ENCODE measurements at places on chromosomes 4 and X. TPM values are rescaled to one million over a fixed set of nuclear protein-coding genes. Genes with fewer than 3 reads are reported as not detected.

The MFAP3L gene
- total RNA-seq = 0.36 TPM

- H3K27ac ChIP-seq = no peak overlapping the region
- peak; percentile 34 for DNase-seq
- no peak overlapping the region for H3K4me3 ChIP-seq
- no peaks in the 10 kb centered on the region for H3K27me3 ChIP-seq
Observed at GRCh38 chr4:124212815-124213630, 499.5 kb downstream of the ANKRD50 start.

DNA sequence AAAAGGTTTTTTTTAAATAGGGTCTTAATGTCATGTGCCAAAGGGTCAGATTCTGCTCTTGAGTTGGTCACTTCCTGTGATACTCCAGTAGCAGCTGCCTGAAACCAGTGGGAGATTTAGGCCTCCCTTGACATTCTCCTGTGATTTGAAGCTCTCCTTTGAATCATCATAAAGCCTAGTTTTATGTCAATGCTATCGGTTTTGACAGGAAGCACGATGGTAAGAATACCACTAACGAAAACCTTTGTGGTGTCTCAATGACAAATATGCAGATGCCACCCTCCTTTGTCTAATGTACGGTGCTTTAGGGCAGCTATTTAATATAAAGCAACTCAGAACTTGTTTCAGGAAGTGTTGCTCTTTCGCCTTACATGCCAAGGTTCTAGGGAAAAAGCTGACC lies 44.2 kb downstream of the CCNI start:
- no peaks in the 10 kb centered on the region for H3K27me3 ChIP-seq
- H3K36me3 ChIP-seq = peaks cover 58% of the 10 kb centered on the region
- DNase-seq = no peak
- H3K27ac ChIP-seq = no peak overlapping the region

- peak; percentile 66 for DNase-seq
- H3K27me3 ChIP-seq = no peaks in the 10 kb centered on the region
- H3K27ac ChIP-seq = no peak overlapping the region
- H3K4me3 ChIP-seq = no peak overlapping the region
- H3K4me1 ChIP-seq = 0 out of 2 replicates have a peak, but pooled peaks cover 2% of the 10 kb centered on the region
Observed at GRCh38 chr4:94277534-94277933, 65.1 kb downstream of the HPGDS start.

- H3K27ac ChIP-seq = no peak overlapping the region
- H3K4me3 ChIP-seq = no peak overlapping the region
- peaks cover 4% of the 10 kb centered on the region for H3K4me1 ChIP-seq
- no peaks in the 10 kb centered on the region for H3K36me3 ChIP-seq
- DNase-seq = no peak
Observed at GRCh38 chr4:38856046-38856445, 571 bp downstream of the TLR6 start.

GRCh38 chr4:74855879-74856278 lies 61.6 kb upstream of the BTC start:
- H3K4me3 ChIP-seq = no peak overlapping the region
- no peak for DNase-seq
- no peaks in the 10 kb centered on the region for H3K36me3 ChIP-seq
- H3K27me3 ChIP-seq = no peaks in the 10 kb centered on the region

GRCh38 chrX:40131654-40132337 lies 34.0 kb upstream of the BCOR start:
- H3K4me3 ChIP-seq = no peak overlapping the region
- H3K27ac ChIP-seq = no peak overlapping the region
- peaks cover 2% of the 10 kb centered on the region for H3K27me3 ChIP-seq

The TLR1 gene
- 1.1 TPM for total RNA-seq

GRCh38 chr4:91288702-91289311 lies 1015.0 kb upstream of the GRID2 start:
- H3K4me3 ChIP-seq = no peak overlapping the region
- no peak overlapping the region for H3K27ac ChIP-seq
- no peaks in the 10 kb centered on the region for H3K36me3 ChIP-seq
- no peak for DNase-seq
- H3K4me1 ChIP-seq = no peaks in the 10 kb centered on the region

DNA sequence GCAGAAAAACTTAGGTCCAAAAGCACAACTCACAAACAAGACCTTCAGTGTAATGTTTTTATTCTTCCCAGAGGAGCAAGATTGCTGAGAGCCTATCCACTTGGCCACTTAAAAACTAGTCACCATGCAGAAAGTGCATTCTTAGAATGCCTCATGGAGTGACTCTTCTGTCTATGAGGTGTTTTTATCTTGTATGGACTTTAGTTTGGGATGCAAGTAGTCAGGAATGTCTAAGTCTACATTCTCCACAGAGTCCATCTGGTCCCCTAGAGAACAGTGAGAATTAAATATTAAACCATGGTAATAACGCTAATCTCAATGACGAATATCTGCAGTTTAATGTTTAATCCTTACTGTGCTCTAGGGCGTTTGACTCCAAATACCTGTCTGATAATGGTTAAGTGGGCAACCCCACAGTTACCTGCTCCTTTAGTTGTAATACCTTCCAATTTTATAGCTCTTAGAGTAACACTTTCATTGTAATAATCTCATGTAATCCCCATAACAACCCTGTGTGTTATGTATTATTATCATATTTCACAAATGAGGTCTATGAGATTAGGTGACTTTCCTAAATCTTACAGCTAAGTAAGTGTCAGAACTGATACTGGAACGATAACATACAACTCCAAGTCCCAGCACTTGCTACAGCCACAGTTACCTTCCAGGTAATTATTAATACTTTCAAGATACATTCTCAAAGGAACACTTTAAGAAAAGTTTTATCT lies 235.6 kb upstream of the JADE1 start:
- no peak overlapping the region for H3K4me3 ChIP-seq
- no peaks in the 10 kb centered on the region for H3K36me3 ChIP-seq

GRCh38 chr4:86130160-86130933 lies 229.5 kb downstream of the MAPK10 start:
- H3K27me3 ChIP-seq = no peaks in the 10 kb centered on the region
- H3K27ac ChIP-seq = no peak overlapping the region
- no peak overlapping the region for H3K4me3 ChIP-seq
- H3K36me3 ChIP-seq = no peaks in the 10 kb centered on the region
- no peaks in the 10 kb centered on the region for H3K4me1 ChIP-seq

DNA sequence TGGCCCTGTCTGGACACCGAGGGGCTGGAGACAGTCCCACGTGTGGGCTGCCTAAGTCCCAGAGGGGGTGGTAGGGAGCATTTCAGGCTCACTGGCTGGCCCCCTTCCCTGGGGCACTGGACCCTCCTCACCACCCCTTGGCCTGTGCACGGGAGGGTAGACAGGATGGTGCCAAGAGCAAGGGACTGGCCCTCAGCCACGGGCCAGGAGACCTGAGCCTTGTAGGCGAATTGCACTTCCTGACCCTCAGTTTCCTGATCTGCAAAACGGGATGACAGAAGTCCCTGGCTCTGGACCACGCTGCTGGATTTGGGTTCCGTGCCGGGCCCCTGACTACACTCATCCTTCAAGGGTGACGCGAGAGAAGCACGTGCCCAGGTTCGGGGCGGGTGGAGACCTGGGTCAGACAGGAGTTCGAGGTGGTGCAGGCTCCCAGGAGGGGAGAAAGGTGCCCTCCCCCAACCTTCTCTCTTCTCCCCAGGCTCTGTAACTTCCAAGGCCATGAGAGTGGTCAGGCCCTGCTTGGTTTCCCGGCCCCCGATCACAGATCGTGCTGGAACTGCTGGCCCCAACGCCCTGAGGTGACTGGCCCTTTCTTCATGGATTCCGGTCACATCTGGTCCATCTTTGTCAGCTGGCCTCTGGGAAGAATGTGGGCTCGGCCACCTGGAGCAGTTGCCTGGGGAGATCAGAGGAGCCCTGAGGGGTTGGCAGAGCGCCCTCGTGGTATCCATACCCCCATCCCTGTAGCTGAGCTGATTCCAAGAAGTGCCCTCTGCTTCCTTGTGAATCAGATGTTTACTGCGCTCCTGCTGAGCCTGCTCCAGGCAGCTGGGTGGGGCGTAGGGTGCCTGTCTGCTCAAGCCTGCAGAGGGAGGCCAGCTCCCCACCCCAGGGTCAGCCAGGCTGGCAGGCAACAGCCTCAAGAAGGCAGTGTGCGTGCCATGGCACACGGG lies 3.3 kb downstream of the SH3BP2 start:
- no peaks in the 10 kb centered on the region for H3K27me3 ChIP-seq
- peak overlapping the region; percentile 32 for H3K27ac ChIP-seq
- DNase-seq = peak; percentile 52
- H3K36me3 ChIP-seq = no peaks in the 10 kb centered on the region
- H3K4me1 ChIP-seq = peaks cover 54% of the 10 kb centered on the region

- no peak overlapping the region for H3K4me3 ChIP-seq
- H3K4me1 ChIP-seq = no peaks in the 10 kb centered on the region
- no peaks in the 10 kb centered on the region for H3K27me3 ChIP-seq
- DNase-seq = no peak
- H3K36me3 ChIP-seq = no peaks in the 10 kb centered on the region
Observed at GRCh38 chrX:3950373-3950772, 236.9 kb upstream of the PRKX start.

The ELF4 gene
- 10.9 TPM for total RNA-seq

GRCh38 chr4:76108467-76109181 lies 34.1 kb downstream of the ART3 start:
- H3K4me3 ChIP-seq = no peak overlapping the region
- H3K27ac ChIP-seq = no peak overlapping the region
- peaks cover 4% of the 10 kb centered on the region for H3K27me3 ChIP-seq
- peaks cover 7% of the 10 kb centered on the region for H3K36me3 ChIP-seq
- no peaks in the 10 kb centered on the region for H3K4me1 ChIP-seq

GRCh38 chrX:84189125-84189524 lies 1.1 kb upstream of the RPS6KA6 start:
- no peaks in the 10 kb centered on the region for H3K27me3 ChIP-seq
- DNase-seq = no peak

GRCh38 chr4:52111995-52112394 lies 60.9 kb downstream of the SPATA18 start:
- H3K4me1 ChIP-seq = no peaks in the 10 kb centered on the region
- peaks cover 2% of the 10 kb centered on the region for H3K27me3 ChIP-seq
- no peak for DNase-seq

The SOX3 gene
- not detected for total RNA-seq

DNA sequence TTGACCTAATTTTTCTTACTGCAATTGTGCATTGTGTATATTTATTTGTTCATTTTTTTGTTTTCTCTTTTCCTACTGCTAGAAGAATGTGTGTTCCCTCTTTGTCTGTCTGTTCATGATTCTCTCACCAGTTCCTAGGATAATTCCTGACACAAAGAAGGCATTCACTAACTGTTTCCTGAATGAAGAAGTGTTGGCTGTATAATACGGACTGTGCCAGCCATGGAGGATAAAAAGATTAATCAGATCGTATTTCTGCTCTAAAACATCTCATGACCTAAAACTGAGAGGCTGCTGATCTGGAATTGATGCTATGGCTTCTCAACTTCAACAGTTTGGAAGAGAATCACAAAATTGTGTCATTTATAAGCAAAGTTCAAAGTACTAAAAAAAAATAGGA lies 563.1 kb upstream of the FRG1 start:
- H3K4me1 ChIP-seq = no peaks in the 10 kb centered on the region
- H3K36me3 ChIP-seq = no peaks in the 10 kb centered on the region
- H3K27me3 ChIP-seq = no peaks in the 10 kb centered on the region
- no peak overlapping the region for H3K4me3 ChIP-seq
- DNase-seq = no peak
- H3K27ac ChIP-seq = no peak overlapping the region

The FOXR2 gene
- not detected for total RNA-seq

- H3K27me3 ChIP-seq = no peaks in the 10 kb centered on the region
- peak; percentile 92 for DNase-seq
- H3K27ac ChIP-seq = no peak overlapping the region
- no peaks in the 10 kb centered on the region for H3K4me1 ChIP-seq
- H3K4me3 ChIP-seq = no peak overlapping the region
Observed at GRCh38 chr4:70778888-70779422, 57.2 kb downstream of the RUFY3 start.

- H3K4me3 ChIP-seq = no peak overlapping the region
- DNase-seq = no peak
- no peaks in the 10 kb centered on the region for H3K36me3 ChIP-seq
- no peaks in the 10 kb centered on the region for H3K27me3 ChIP-seq
Observed at GRCh38 chr4:123127875-123128274, 205.5 kb upstream of the NUDT6 start.

DNA sequence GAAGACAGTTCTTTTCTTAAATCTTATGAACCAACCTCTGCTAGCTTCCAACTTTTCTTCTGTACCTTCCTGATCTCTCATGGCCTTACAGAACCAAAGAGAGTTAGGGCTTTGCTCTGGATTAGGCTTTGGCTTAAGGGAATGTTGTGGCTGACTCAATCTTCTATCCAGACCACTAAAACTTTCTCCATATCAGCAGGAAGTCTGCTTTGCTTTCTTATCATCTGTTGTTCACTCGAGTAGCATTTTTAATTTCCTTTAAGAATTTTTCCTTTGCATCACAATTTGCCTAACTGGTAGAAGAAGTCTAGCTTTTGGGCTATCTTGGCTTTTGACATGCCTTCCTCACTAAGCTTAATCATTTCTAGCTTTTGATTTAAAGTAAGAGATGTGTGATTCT lies 167.0 kb downstream of the TBCK start:
- no peaks in the 10 kb centered on the region for H3K36me3 ChIP-seq
- no peaks in the 10 kb centered on the region for H3K27me3 ChIP-seq
- H3K4me1 ChIP-seq = no peaks in the 10 kb centered on the region
- no peak overlapping the region for H3K4me3 ChIP-seq
- no peak for DNase-seq

DNA sequence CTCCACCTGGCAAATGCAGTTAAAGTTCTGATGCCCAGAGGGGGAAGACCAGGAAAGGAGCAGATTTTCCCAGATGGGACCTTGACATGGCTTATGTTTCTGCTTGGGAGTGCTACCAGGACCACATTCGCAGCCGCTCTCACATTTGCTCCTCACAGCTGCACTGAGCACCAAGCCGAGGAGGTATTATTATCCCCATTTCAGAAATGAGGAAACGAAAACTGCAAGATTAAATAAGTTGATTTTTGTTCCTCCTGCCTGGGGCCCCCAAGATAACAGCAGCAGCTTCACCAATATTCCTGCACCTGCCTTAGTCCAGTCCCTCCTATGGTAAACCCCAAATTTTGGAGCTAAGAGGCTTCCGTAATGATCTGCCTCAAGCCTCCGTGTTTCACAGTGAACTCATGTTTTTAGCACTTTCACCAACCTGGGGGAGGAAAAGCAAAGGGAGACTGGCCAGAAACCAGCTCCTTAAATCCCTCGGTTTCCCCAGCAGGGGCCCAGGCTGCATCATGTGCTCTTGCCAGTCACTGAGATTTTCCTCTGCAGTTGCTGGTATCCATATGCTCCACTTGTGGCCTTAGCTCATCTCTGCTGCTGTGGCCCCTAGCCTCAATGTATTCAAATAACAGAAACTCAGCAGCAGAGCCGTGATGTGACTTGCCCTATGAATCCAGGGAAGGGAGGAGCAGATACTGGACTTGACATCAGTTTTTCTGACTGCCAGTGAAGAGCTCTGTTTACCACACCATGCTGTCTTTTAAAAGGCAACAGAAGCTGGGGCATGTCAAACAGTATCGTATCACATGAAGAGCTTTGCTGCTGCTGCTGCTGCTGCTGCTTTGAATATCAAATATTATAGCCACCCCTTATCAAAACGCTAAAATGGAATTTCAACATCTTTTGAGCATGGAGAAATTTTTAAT lies 95.5 kb upstream of the KLHL13 start:
- DNase-seq = no peak
- no peak overlapping the region for H3K4me3 ChIP-seq
- H3K27ac ChIP-seq = no peak overlapping the region

The PDLIM3 gene
- total RNA-seq = 11.7 TPM

Data from IMR-90 (cell line).